ENCODE measurements at places on chromosomes 7 and 10.

DNA sequence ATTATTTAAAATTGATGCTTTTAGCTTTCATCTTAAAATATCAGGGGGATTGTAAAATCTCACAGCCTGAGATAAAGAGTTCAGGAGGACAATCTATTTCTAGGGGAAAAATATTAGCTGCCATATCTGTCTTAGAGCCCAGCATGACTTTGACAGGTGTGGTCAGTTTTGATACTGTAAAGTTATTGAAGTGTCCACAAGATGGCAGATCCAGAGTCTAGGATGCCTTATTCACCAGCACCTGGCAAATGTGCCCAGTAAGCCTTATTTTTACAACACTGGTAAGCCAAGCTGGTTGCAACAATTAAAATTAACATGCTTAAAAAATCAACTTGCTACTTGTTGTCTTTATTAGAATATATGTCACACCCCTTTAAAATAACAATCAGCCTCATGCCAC lies 579.3 kb downstream of the SH2D4B start:
- DNase-seq: no peak

GRCh38 chr10:80662429-80663261 lies 124.9 kb downstream of the SH2D4B start:
- DNase-seq: peak; percentile 69

- DNase-seq: peak; percentile 76
Observed at GRCh38 chr7:14457568-14458453, 444.7 kb downstream of the DGKB start.

DNA sequence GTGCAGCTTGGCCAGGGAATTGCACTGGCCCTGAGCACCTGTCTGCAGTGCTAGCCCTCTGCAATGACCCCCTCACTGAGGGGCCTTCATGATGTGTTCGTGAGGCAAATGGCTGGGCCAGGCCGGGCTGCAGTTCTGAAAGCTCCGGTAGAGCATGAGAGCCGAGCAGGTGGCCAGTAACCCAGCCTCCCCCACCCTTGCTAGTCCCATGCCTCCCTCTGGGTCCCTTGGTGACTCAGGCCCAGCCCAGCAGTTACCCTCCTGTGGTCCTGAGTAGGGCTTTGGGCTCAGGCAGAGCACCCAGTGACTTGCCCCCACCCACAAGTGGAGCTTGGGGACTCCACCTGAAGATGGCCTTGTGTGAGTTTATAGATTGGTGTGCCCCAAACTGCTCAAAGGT lies 16.1 kb upstream of the CSGALNACT2 start:
- no peak for DNase-seq

GRCh38 chr10:30413996-30414576 lies 19.9 kb upstream of the MAP3K8 start:
- peak; percentile 71 for DNase-seq

GRCh38 chr7:29955799-29956486 lies 33.7 kb downstream of the SCRN1 start:
- no peak for DNase-seq

DNA sequence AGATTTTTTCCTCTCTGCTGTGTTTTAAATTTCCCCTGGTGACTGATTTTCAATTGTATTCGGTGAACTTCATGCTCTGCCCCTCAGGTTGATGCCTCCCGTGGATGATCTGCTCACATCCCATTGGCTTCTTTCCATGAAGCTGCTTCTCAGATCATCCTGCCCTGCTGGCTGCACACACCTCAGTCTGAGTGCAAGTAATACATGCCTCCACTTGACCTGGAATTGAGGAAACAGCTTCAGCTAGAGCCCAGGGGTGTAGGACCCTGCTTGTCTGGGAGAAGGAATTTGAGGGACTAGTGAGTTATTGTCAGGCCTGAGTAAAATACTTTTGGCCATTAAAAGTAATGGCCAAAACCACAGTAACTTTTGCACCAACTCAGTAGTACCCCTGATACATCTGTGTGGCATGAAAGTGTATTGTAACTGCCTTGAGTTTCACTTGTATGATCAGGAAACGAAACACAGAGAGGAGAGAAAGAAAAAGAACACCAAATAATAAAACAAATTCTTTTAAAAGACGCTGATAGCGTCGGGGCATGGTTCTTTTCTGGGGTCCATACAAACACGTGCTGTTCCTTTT lies 49.4 kb downstream of the SPAM1 start:
- no peak for DNase-seq

DNA sequence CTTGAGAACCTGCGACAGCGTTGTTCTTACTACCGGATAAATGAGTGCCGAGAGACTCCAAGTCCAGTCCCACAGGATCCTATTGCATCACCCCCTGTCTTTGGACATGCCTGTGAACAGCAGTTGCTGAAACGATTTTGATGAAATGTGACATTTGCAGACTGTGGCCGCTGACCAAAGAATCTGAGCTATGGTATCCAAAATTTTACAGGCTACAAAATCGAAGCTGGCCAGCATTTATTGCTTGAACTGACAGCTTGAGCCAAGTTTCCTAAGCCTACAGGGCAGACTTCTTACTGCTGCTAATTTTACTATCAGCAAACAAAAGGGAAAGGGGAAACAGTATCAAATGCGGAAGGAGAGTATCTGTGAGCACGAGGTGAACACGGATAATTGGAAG lies 12.1 kb upstream of the NPVF start:
- DNase-seq: no peak

DNA sequence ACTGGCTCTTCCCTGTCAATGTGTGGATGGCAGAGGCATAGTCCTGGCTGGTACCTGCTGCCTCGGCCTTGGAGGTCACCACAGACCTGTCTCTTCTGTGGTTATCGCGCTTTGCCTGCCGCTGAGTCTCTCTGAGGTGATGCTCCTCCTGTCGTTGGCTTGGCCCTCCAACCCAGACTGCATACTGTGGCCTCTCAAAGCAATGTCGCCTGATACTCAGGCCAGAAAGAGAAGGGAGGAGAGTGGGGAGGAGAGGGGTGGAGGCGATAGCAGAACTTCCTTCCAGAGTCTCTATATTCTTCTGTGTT lies 133.2 kb upstream of the KCNMA1 start:
- DNase-seq: no peak

- no peak for DNase-seq
Observed at GRCh38 chr7:22802426-22802825, 20.2 kb downstream of the TOMM7 start.

DNA sequence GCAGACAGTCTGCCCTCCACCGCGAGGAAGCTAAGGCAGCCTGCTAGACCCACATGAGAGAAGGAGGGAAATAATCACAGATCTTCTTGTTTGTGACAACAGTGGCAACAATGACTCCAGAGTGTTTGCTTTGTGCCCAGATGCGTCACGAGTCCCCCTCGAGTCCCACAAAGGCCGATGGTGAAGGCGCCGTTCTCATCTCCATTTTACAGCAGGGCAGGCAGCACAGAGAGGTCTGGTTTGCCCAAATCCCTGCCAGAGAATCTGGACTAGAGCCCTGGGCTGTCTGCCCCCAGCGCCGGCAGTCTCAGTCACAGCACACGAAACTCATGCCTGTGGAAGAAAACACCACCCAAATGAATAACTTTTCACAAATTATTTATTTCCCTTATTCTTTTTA lies 38.1 kb downstream of the KIAA1549 start:
- no peak for DNase-seq

GRCh38 chr7:70480927-70481569 lies 650.9 kb upstream of the GALNT17 start:
- no peak for DNase-seq

DNA sequence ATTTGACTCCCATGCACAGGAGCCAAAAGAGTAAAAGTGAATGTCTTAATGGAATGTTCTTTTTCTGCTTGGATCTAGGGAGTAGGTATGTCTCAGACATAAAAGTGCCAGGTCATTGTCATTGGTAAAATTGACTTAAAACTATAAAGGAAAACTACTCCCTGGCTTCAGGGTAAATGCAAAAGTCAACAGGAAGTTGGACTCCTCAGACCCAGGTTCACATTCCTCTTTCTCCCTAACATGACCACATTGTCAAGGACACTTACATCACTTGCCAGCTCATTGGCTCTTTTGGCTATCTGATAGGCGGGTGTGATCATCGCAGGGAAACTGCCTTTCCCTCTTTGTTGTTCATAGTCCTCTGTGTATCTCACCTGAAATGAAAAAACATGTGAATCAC lies 13.7 kb downstream of the NRAP start:
- DNase-seq: no peak

GRCh38 chr10:22550732-22551131 lies 163.6 kb downstream of the PIP4K2A start:
- DNase-seq: no peak

- no peak for DNase-seq
Observed at GRCh38 chr10:13425397-13425796, 77.3 kb upstream of the SEPHS1 start.

- no peak for DNase-seq
Observed at GRCh38 chr10:3909339-3909738, 124.3 kb upstream of the KLF6 start.

- no peak for DNase-seq
Observed at GRCh38 chr10:11573497-11573896, 38.0 kb downstream of the USP6NL start.

DNA sequence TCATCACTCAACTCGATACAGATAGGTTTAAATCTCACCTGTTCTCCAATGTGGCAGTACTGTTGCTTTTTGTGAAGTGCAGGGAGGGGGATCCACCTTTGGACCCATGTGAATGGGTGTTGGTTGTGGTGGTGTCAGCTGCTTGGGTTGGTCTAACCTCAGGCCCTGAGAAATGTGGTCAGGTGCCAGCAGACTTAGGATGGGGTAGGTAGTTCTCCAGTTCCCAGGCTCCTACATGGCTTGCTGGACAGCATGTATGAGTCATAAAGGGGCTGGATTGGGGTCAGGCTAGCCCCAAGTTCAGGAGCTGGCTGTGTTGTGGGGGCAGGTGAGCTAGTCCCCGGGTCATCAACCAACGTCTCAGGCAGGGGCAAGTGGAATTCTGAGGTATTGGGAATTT lies 472.6 kb upstream of the CNTNAP2 start:
- DNase-seq: no peak

DNA sequence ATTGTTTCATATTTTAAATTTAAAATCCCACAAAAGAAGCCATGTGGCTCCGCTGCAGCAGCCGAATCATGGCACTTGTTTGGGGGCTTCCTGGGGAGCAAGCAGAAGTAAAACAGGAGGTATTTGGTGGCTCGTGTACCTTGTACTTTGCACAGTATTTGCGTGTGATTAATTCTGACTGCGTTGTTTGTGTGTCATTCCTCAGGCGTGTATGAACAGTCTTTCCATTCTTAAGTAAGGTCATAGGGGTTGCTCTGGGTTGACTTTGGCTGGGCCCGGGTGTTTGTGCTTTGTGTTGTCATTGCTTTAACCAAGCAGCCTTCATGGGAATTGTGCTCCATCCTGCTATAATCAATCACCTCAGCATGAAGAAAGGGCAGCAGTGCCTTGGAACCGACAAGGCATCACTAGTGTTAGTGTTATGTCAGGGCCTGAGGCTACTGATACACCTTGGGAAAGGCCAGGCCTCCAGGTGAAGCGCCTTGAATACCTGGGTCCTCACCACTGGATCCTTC lies 182.4 kb downstream of the ARHGAP21 start:
- peak; percentile 33 for DNase-seq

Data from COLO829 (cell line).